ENCODE measurements at places on chromosomes 4 and X.
A peak's percentile ranks its signal among the peaks of the same experiment; 100 is the strongest.

DNA sequence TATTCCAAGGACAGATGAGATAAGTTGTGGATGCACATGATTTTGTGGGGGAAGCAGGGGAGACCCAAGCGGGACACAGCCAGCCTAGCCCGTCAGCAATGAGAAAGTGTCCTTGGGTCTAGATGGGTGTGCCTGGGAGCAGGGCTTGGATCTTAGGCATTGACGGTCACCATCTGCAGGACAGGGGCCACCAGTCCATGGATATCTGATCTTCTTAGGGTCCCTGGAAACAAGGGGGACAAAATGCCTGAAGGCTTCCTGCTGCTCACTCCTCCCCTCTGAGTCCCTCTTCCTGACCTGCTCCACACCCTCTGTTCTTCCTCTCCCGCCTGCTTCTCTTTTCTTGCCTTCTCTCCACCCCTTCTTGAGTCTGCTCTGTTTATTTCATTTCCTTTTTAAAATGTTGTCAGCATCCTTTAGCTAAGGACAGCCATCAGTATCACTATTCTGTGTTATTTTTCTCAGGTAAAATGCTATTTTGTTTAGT, 298.4 kb downstream of the RAPGEF2 start:
- no peak for DNase-seq

GRCh38 chr4:65799513-65799912, 129.2 kb upstream of the EPHA5 start:
- no peak for DNase-seq

DNA sequence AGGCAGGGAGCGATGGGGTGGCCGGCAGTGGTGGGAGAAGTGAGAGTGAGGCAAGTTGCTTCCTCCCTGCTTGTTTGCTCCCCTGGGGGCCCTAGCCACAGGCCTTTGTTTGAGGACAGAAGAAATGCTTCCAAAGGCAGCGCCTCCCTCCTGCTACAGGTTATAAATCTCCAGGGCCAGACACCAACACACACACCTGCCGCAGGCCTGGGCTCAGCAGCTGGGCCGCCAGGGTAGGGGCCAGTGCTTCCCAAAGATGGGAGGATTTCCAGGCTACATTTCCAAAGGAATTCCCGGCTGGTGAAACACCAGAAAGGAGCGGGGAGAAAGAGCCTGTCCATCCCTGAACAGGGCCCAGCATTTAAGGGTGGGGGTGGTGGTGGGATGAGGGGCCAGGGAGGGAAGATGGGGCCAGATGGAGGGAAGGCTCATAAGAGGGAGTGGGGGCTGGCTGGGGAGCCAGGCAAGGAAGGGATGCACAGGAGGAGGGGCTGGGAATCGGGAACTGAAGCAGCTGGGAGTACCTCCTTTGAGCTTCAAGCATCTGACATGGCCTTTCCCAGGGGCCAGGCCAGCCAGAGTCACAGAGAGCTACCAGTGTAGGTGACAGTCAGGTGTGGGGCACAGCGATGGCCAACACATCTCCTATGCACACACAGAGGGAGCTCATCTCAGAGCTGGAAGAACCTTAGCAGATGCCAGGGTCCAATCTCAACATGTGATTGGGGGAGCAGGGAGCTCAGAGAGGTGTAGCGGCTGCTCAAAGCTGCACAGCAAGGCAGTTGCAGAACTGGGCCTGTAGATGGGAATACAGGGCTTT, 143.9 kb downstream of the PJA1 start:
- DNase-seq, result no peak

- no peak for DNase-seq
Observed at GRCh38 chrX:141469469-141469868, 115.1 kb downstream of the SPANXA1 start.

- no peak for DNase-seq
Observed at GRCh38 chr4:4533461-4534169, 8.2 kb downstream of the STX18 start.

GRCh38 chrX:49879656-49880277, 483 bp downstream of the USP27X start:
- no peak for DNase-seq

- DNase-seq, result no peak
Observed at GRCh38 chr4:107444-108429, 16.6 kb upstream of the ZNF718 start.

DNA sequence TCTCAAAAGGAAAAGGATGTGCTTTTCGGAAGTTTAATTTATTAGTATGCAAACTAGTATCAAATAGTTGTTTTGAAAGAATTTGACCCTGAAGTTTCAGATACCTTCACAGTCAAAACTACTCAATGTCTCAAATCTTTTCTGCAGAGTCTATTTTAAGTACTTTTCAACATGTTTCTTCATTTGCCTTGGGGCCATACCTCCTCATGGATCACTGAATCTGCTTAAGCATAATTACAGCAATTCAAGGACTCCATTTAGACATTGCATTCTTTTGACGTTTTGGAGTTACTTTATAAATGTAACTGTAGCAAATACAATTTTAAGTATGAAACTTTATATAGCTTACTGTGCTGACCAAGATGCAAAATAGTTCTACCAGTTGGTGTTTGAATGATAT, 25.5 kb downstream of the PALLD start:
- DNase-seq, result no peak

DNA sequence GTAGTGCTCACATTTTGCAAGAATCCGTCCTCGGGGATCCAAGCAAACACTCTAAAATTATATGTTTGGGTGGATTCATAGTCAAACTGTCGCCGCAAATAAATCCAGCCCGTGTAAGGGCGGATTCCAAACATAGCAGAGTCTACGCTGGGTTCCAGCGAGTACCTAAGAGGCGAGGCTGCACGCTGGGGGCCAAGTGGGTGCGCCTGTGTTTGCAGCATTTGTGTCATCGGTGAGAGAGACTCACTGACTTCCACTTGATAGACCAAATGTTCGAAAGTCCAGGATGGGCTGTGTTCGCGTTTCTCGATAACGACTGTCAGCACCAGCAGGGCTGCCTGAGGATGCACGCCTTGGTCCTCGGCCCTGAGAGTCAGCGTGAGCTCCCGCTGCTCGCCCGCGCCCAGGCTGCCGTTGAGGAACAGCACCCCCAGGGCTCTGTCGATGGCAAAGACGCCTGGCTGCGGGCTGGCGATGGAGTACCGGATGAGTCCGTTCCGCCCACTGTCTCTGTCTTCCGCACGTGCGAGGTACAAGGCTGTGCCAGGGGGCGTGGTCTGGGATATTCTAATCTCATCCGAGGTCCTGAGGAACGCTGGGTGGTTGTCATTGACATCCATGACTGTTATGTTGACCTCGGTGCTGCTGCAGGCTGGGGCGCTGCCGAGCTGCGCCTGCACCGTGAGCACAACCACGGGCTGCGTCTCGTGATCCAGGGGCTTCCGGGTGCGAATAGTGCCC, 158.7 kb downstream of the DCHS2 start:
- DNase-seq, result peak; percentile 10

- no peak for DNase-seq
Observed at GRCh38 chr4:10007793-10008608, 13.3 kb downstream of the SLC2A9 start.

DNA sequence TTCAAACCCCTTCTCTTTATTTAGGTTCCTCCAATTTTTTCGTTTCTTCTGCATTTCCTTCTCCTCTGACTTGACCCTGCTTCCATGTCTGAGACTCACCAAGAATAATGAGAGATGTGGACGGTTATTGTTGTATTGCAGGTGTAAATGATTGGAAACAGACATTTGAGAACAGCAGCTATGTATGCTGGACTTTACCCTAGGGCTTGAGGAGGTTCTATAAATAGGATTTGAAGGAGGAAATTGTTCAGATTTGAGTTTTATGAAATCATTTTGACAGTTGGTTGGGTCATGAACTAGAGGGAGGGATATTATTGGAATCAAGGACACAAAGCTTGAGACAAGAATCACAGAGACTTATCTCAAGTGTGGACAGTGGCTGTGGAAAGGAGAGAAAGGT, 614.6 kb upstream of the CPEB2 start:
- no peak for DNase-seq

DNA sequence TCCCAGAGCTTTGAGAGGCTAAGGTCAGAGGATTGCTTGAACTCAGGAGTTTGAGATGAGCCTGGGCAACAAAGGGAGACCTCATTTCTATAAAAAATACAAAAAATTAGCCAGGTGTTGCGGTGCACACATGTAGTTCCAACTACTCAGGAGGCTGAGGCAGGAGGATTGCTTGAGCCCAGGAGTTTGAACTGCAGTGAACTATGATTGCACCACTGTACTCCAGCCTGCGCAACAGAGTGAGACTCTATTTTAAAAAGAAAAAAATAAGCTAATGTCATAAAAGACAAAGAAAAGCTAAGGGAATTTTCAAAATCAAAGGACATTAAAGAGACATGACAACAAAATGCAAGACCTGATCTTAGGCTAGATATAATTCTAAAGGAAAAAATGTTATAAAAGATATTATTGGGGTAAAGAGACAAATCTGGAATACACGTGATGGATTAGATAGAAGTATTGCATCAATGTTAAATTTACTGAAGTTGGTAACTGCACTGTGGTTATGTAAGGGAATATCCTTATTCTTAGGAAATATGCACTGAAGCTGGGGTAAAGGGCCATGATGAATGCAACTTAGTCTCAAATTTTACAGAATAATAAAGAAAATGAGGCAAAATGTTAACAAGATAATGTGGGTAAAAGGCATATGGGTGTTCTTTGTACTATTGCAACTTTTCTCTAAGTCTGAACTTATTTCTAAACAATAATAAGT, 75.2 kb downstream of the SPRY1 start:
- no peak for DNase-seq

DNA sequence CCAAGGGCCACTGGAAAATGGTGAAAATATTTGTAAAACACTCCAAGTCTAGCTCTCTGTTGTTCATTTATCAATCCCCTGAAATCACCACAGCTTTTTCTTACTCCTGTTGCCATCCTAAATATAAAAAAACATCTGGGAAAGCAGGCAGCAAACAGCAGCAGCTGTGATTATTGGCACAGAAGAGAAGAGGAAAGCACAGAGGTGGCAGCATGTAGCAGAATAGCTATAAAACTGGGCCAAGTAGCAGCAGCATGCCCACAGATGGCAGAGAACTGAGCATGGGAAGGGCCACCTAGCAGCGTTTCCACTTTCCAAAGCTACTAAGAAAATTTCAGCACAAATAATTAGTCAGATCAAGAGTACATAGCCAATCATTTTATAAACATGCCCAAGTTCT, 307.2 kb downstream of the SLC7A11 start:
- DNase-seq, result no peak

Data from stimulated activated CD4-positive, alpha-beta T cell treated with anti-CD3 and anti-CD28 coated beads, TNF-alpha, amount 100 ng/mL, for 4 hours (primary cell).